Naive B cell (primary cell): ENCODE measurements at places on chromosomes 4 and X.

- no peak for DNase-seq
Measured at GRCh38 chrX:74272230-74272629, 31.8 kb upstream of the ZCCHC13 start.

GRCh38 chr4:156705311-156705710 lies 266.3 kb downstream of the PDGFC start:
- no peak for DNase-seq

DNA sequence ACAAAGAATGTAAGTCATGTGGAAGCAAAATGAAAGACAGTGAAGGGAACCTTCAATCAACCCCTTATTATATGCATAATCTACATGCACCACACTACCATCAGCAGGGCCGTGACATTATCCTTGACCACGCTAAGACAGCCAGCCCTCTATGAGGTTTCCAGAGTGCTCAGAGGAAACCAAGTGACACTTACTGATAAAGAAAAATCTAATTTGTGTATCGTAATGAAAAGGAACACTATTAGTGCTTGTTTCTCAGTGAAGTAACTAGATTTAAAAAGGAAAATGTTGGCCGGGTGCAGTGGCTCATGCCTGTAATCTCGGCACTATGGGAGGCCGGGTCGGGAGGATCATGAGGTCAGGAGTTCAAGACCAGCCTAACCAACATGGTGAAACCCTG lies 56.4 kb downstream of the ABCG2 start:
- DNase-seq = no peak

GRCh38 chr4:150310159-150310895 lies 232.1 kb downstream of the DCLK2 start:
- DNase-seq = no peak

GRCh38 chr4:52266537-52267137 lies 215.5 kb downstream of the SPATA18 start:
- no peak for DNase-seq

DNA sequence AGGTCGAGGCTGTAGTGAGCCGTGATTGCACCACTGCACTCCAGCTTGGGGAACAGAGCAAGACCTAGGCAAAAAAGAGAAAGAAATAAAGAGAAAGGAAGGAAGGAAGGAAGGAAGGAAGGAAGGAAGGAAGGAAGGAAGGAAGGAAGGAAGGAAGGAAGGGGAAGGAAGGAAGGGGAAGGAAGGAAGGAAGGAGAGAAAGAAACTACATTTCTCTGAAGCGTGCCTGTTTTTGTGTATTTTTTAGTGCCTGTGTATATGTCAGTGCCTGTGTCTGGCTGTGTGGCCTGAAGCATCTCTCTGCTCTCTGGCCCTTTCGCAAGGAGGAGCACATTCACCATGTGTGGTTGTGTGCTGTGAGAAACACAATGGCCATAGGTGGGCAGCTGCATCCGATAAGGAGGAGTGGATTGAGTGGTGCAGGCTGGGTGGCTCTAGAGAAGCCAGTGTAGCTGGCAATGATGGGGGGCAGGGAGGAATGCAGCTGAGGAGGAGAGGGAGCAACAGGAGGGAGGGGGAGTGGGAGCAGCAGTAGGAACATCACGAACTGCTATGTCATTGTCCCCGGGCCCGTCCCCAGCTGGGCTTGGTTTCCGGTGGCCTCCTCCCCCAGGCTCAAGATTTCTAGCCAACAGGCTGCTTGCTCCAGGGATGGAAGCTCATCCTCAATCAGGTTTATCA lies 11.4 kb downstream of the SYN1 start:
- no peak for DNase-seq

- DNase-seq = no peak
Measured at GRCh38 chrX:12245650-12246645, 107.7 kb downstream of the FRMPD4 start.

GRCh38 chrX:16484338-16484737 lies 165.6 kb upstream of the S100G start:
- DNase-seq = no peak
